Activated CD4-positive, alpha-beta T cell treated with anti-CD3 and anti-CD28 coated beads, Interleukin-2, Interleukin-6, amounts not matched to agents 100 ng/mL and 50 ng/mL, durations not matched to agents 16 hours and 8 hours (primary cell): ENCODE measurements at places on chromosomes 1 and 21.

DNA sequence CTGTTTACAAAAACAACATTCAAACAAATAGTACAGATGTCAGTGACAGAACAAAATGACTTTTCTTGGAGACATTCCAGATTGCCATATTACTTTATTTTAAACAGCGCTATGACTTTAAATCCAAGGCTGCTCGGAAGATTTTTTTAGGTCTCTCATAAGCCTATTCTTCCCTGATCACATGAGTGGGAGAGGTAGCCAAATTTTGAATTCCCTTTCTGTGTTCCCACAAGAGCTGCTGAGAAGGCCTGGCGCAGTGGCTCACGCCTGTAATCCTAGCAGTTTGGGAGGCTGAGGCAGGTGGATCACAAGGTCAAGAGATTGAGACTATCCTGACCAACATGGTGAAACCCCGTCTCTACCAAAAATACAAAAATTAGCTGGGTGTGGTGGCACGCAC is 53.7 kb downstream of the SLC35A3 start:
- DNase-seq = no peak

- no peak for DNase-seq
These were observed 57.0 kb downstream of the CNIH3 start for GRCh38 chr1:224673141-224673540.

GRCh38 chr1:30809514-30810263 is 52.1 kb upstream of the LAPTM5 start:
- no peak for DNase-seq

GRCh38 chr1:151840421-151840820 is 801 bp upstream of the C2CD4D start:
- no peak for DNase-seq

DNA sequence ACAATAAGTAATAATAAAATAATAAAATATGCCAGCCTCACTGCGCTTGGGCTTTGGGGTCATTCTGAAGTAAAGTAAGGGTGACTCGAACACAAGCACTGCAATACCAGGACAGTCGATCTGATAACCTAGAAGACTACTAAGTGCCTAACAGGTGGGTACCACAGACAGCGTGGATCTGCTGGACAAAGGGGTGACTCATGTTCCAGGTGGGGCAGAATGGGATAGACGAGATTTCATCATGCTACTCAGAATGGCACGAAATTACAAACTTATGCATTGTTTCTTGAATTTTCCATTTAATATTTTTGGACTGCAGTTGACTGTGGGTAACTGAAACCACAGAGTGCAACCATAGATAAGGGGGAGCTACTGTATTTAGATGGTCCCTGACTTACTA is 221.1 kb upstream of the GREM2 start:
- no peak for DNase-seq

- no peak for DNase-seq
These were observed 8.9 kb downstream of the KCNAB2 start for GRCh38 chr1:6054596-6054995.

GRCh38 chr1:41498391-41498790 is 13.9 kb upstream of the EDN2 start:
- no peak for DNase-seq

GRCh38 chr1:43108080-43108479 is 64.0 kb downstream of the EBNA1BP2 start:
- no peak for DNase-seq

GRCh38 chr1:109083923-109084322 is 6.6 kb upstream of the TMEM167B start:
- no peak for DNase-seq

DNA sequence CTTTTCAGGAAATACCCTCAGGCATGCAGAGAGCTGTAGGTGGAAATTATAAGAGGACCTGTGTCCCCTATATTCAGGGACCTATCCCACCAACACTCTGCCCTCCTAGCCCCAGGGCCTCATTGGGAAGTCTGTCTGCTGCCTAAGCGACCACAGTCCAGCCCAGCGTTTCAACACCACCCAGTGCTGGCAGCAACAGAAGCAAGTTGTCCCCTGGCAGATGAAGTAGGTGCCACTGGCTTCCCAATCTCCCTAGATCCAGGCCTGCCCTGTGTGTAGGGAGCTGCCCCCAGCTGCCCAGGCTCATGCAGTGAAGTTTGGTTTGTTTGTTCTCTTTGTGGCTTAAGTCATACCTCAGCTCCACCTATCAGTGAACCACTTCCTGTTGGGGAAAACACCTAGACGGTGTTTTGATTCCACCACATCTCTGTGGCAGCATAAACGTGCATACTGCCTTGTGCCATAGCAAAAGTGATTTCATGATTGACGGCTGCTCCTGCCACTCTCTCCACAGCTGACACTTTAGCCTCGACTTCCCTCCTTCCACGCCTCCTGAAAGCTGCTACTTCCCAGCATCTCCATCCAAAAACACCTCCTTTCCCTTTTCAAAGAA is 8.1 kb upstream of the LEFTY1 start:
- peak; percentile 90 for DNase-seq

GRCh38 chr1:219710529-219711194 is 97.8 kb upstream of the ZC3H11B start:
- DNase-seq = peak; percentile 28
